ENCODE measurements at places on chromosomes 2 and 18.

GRCh38 chr2:207409517-207409916, 120.2 kb upstream of the CREB1 start:
- DNase-seq = no peak

DNA sequence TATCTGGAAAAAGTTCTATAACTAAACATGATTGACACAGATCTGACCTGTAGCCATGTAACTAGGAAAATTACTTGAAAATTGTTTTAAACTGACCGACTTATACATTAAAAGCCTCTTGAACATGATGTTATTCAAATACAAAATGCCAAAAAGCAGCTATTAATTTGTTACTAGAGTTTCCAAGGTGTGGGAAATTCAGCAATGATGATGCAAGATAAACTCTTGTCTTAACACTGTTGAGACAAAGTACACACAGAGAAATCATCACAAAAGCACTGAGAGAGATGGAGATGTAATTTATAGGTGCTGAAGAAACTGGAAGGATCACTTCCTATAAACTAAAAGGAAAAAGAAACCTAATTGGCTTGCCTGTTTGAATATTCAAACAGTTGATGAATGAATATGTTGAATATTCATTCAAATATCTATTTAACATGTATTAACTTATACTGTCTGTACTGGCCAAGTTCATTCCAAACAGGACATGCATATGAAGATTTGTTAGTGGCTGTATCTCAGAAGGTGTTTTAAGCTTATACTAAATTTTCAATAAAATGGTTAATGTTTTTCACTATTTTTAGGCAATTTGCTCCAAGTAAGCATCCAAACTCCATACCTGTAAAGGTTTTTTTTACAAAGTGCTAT, 34.6 kb upstream of the WDR75 start:
- DNase-seq = no peak

DNA sequence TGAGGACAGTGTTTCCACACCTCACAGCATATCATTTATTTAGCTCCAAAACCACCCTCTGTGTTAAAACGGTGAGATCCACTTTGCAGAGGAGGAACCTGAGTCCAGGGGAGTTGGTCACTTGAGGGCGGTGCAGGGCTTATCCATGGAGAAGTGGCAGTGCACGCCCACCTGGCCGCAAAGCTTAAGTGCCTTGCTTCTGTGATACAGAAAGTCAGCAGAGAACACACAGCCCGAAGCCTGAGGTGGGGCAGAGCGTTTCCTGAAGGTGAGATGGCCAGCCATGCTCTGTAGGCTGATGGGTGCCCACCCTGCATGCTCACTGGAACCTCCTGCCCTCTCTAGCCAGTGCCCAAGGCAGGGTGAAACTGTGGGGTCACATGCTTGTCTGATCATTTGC, 87.3 kb downstream of the SH3RF3 start:
- DNase-seq = no peak

- DNase-seq = no peak
These were observed 199 bp downstream of the FBXO15 start for GRCh38 chr18:74147491-74147778.

DNA sequence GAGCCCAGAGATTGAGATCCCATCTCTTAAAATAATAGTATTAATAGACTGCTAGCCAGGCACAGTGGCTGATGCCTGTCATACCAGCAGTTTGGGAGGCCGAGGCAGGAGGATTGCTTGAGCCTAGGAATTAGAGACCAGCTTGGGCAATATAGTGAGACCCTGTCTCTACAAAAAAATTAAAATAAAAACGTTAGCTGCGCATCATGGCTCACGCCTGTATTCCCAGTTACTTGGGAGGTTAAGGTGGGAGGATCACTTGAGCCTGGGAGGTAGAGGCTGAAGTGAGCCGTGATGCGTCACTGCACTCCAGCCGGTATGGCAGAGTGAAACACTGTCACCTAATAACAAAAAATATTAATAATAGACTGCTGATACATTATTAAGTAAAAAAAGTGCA, 167.0 kb upstream of the OTX1 start:
- DNase-seq = no peak

DNA sequence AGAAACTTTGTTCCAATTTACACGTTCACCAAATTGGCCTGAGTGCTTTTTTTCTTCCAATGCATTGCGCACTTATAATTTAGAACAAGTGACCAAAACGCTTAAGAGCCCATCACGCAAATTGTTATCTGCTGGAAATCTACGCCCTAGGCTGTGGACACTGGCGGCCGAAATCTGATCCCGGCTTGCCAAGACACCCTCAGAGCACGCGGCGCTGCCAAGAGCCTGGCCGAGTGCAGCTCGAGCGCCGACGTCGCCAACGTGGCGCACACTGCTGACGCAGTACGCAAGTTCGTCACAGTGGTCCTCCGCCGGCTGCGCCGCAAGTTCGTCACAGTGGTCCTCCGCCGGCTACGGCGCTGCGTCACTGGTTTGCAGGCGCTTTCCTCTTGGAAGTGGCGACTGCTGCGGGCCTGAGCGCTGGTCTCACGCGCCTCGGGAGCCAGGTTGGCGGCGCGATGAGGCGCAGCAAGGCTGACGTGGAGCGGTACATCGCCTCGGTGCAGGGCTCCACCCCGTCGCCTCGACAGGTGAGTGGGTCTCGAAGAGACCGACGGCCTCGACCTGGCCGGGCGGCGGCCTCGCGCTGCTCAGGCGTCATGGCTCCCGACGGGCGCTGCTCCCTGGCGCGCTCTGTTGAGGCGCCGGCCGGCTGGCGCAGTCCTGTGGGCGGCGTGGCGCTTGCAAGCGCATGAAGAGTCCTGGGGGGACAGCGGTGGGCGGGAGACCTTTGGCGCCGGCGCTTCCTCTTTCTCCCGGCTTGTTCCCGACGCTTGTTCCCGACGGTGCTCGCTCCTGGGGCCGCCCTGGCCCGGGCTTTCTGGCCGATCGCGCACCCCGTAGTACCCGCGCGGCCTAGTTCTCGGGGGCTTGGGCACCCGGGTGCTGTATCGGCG, at the start of gene RANBP2:
TSS of gene RANBP2 (plus strand) at position 334 of the 896 bp plus-strand sequence. CDS start at position 459, 125 bp downstream.
- peak; percentile 96 for DNase-seq

DNA sequence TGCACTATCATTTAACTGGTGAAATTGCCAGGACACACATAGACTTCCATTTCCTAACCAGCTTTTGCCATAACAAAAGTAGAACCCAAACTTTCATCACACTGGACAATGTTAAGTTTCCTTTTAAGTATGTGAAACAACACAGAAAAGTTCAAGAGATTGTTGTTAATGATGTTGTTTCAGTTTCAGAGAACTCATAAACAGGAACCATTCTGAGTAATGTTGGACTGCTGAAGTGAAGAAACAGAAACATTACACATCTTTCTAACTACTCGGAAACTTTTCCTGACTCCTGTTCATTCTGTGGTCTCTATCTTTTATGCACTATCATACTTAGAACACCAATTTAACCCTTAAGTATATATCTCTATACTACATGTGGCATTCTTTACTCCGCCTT, 179.2 kb downstream of the RIT2 start:
- no peak for DNase-seq

GRCh38 chr2:208093128-208093527, 31.2 kb downstream of the CRYGD start:
- DNase-seq = no peak

DNA sequence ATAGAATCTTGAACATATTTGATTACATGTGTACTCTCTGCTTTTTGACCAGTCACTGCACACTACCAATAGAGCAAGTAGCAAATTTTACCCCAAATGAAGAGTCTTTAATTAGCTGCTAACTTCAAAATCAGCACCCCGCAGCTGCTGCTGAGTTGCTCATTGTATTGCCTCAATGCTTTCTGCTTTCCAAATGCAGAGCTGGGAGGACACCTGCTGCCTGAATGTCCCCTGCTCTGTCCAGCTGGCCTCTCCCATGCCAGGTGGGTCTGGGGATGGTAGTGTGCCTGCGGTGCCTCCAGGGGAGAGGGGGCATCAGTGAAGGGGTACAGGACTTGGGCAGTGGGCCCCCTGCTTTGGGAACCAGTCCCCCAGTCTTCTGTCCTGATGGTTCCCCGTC, 184.8 kb downstream of the PRKCE start:
- no peak for DNase-seq

DNA sequence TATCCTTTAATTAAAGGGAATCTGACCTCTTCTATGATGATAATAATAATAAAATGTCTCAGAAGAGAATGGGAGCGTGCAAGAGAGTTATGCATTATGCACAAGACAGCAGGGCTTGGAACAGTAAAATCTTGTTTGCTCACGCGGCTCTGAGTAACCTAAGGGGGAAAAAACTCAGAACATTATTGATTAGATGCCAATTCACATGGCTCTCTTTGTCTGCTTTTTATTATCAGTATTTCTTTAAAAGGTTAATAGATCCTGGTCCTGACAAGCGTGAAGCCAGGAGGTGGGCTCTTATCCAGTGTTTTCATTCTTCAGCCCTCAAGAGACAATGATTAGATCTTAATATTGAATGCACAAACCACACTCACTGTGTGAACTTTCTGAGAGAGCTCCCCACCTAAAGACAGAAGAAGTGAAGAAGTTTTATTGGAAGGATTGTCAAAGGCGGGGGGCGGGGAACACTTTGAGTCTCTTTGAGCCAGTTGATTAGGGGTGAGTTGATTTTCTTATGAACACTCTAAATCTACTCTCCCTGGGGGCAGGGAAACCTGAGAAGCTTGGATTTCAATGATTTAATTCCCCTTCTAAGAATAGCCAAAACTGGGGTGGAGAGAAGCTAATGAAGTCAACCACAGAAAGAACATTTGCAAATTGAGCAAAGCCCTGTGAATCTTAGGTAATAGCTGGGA, 127.5 kb upstream of the CTAGE1 start:
- DNase-seq = no peak

GRCh38 chr2:232042911-232043574, 81.5 kb downstream of the DIS3L2 start:
- no peak for DNase-seq

DNA sequence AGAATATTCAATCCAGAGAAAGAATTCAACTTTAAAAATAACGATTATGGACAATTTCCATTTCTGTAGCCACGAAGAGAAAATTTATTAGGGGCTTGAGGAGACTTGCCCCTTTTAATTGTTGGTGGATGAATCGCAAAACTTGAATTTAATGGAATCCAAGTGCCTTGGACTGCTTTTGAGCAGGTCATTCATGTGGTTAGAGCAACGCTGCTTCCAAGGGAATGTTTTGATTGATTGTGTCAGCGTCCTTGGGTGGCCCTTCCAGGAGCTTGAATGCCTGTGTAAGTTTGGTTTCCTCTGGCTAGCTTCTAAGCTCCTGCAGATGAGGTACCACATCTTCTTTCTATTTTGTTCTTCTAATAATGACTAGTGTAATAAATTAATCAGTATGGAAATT, 213.4 kb downstream of the LTBP1 start:
- DNase-seq = no peak

DNA sequence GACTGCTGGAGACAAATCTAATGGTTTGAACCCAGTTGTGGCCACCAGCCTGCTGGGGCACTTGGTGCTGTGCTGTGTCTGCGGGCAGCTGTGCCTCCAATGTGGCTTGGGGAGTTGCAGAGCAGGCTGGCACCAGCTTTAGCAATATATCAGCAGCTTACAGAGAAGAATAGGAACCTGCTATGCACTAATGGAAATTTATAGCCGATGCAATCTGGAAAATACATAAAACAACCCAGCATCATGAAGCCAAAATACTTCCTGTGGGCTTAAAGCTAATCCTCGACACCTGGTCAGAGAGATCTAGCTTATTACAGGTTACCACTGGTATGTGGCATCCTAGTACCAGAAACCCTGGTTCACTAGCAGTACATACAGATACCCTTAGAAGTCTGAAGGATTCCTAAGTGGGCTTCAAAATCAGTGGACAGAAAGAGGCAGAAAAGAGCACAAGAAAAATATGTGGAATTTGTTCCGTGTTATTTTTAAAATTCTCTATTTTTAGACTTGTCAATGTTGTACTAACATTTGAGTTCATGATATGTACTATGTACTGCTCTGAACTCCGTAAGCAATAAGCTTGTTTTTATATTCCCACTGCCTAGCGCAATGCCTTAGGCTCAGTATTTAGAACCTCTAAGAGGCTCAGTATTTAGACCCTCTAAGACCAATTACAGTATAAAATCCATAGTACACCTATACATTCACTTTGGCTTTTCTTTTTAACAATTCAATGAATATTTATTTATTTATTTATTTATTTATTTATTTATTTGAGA, 194.7 kb downstream of the UXS1 start:
- no peak for DNase-seq

DNA sequence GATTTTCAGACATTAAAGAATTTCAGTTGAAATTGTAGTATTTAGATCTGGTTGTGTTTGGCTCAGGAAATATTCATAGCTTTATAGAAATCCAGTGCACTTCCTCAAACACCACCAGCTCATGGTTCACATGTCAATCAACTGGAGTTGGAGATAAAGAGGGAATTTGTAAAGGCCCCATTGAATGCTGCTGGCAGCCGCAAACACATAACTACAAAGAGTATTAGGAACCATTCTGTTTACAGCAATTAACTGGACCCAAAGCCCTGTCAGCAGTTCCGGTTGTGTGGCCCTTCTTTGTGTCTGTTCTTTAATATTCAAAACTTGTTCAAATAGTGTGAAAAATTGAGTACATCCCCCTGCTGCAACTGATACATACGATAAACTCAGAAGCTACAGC, 107.4 kb upstream of the LRRTM4 start:
- DNase-seq = no peak

DNA sequence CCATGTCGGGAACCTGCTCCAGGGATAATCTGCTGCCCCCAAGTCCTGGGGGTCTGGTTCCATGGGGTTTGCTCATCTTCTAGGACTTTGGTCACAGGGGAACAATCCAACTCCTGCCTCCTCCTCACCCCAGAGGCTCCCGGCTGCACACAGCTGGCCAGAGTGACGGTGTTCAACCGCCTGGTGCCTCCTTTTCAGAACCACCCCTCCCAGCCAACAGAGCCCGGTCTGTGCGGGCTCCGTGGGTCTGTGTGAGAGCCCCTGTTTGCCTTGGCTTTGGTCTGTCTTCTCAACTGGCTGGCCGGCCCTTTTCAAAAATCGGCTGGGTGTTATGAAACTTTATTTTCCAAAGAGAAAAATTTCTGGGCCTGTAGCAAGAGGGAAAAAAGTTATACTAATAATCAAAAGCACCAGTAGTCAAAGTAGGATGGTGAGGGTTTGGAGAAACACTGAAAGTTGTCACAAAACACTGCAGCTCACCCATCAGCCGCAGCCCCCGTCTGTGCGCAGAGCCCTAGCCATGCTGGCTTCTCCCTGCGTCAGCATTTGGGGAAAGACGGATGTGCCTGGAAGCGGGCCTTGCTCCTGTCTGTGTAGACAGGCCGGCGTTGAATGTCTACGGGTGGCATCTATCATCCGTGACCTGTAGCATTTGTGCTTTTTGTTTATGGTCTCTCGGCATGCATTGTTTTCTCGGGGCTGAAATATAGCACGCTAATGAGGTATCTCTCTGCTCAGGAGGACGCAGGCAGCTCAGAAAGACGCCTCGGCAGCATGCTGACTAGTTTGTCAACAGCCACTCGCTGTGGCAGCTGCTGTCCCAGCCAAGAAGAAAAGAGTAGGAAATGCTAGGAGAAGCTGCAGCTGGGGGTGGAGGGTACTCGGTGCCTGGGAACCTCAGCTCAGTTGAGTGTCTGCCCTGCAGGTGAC, 138.6 kb downstream of the GLI2 start:
- no peak for DNase-seq

DNA sequence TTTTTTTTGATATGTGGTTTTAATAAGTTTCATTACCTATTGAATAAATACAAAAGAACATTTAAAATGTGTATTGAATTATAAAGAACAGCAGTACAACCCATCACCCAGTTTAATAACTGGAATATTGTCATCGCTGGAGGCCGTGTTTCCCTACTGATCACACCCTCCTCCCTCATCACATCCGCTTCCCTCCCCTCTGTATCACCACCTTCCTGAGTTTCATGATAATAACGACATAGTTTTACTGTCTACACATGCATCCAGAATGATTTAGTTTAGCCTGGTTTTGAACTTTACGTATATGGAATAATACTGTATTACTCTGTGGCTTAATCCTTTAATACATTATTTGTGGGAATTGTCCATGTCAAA, 2.1 kb downstream of the SERPINB8 start:
- no peak for DNase-seq
